ENCODE measurements at places on chromosomes 11 and 22.

DNA sequence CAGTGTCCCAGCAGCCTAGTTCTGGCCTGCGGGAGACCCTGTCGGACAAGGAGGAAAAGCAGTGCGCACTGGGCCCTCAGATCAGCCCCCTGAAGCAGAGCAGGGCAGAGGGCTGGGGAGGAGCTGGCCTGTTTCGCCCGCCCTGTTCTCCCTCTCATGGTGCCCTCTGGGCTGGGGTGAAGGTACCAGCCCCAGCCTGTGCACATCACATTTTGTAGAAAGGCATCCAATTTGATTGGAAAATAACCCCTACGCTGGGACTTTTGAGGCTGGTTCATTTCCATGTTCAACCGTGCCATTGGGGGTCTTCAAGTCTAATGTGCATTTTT, 832 bp upstream of the NAP1L4 start:
- no peak for DNase-seq

DNA sequence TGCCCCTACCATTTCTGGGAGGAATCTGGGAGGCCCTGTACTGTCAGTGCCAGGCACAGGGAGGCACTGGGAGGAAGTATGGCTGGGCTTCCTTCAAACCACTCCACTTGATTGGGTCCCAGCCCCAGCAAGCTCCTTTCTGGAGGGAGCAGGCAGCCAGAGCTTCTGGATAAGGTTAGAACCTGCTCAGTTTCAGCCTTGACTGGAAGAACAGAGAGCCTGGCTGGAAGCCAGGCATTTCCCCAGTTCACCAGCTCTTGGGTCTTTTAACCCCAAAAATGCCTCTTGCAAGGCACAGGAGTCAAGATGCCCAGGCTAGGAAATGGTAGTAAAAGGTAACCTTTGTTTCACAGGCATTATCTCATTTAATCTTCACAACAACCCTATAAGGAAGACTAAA, 9.0 kb upstream of the KCTD14 start:
- DNase-seq: no peak

- DNase-seq: no peak
Observed at GRCh38 chr11:116454020-116454645, 318.7 kb downstream of the BUD13 start.

DNA sequence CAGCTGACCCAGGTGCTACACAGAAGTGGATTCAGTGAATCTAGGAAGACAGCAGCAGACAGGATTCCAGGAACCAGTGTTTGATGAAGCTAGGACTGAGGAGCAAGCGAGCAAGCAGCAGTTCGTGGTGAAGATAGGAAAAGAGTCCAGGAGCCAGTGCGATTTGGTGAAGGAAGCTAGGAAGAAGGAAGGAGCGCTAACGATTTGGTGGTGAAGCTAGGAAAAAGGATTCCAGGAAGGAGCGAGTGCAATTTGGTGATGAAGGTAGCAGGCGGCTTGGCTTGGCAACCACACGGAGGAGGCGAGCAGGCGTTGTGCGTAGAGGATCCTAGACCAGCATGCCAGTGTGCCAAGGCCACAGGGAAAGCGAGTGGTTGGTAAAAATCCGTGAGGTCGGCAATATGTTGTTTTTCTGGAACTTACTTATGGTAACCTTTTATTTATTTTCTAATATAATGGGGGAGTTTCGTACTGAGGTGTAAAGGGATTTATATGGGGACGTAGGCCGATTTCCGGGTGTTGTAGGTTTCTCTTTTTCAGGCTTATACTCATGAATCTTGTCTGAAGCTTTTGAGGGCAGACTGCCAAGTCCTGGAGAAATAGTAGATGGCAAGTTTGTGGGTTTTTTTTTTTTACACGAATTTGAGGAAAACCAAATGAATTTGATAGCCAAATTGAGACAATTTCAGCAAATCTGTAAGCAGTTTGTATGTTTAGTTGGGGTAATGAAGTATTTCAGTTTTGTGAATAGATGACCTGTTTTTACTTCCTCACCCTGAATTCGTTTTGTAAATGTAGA, 1.7 kb downstream of the MALAT1 start:
- no peak for DNase-seq

- no peak for DNase-seq
Observed at GRCh38 chr11:91805293-91805692, 419.3 kb upstream of the FAT3 start.

DNA sequence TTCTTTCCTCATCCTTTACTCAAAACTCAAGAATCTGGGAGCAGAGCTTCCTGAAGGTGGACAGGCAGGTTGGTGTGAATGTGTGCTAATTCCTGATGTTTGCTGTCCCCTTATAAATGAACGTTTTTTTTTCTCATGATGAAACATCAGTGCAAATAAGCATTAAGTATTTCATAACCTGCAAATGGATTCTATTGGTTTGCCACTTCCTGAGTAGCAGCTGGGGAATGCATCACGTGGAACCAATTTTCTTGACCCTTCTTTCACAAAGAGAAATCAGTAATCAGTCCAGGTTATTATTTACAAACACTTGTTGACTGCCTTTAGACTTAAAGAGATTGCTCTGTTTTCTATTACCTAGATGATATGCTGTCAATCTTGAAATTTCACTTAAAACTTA, 40.1 kb upstream of the SCN3B start:
- peak; percentile 2 for DNase-seq

DNA sequence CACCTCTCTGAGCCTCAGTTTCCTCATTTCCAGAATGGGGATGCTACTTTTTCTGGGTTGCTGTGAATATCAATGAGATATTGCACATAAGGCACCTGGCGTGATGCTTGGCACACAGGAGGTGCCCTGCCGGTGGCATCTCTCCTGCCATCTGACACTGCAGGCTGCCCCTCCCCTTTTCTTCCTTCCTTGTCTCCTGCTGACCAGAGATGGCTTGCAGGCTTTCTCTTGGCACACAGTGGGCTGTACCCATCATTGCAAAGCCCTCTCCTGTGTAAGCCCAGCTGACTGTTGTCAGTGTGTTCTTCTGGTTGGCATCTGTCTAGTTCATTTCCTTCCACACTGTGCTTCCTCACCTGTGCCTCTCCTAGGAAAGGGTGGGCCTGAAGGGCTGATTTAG, 91.7 kb downstream of the MYO18B start:
- DNase-seq: no peak

- DNase-seq: no peak
Observed at GRCh38 chr11:81573367-81573766, 1160.3 kb downstream of the FAM181B start.

- no peak for DNase-seq
Observed at GRCh38 chr11:110512026-110512425, 82.3 kb downstream of the FDX1 start.

DNA sequence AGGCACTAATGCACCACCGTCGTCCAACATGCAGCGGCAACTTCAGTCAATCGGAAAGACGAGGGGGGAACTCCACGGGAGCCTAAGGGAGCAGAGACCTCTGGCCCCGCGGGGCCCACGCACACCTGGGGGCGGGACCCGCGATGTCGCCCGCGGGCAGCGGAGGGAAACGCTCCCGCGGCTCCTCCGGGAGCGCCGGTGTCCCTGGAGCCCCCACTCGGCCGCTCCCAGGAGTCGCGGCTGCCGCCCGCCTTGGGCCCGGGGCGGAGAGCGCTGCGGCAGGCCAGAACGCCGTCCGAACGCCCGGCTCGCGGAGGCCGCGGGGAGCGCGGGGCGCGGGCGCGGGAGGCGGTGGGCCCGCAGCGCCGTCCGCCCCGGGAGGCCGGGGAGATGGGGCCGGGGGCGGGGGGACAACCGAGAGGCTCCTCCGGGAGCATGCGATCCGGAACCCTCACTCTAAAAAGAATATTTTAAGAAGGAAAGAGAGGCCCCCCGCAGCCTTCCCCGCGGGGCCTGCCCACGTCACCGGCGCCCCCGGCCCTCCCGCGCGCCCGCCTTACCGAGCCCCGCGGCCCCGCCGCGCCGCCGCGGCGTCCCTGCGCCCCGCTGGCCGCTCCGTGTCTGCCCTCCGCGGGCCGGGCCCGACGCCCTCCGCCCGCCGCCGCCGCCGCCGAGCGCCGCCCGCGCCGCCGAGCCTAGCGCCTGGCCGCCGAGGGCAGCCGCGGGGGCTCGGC, 86.6 kb upstream of the ARHGAP32 start:
- no peak for DNase-seq

DNA sequence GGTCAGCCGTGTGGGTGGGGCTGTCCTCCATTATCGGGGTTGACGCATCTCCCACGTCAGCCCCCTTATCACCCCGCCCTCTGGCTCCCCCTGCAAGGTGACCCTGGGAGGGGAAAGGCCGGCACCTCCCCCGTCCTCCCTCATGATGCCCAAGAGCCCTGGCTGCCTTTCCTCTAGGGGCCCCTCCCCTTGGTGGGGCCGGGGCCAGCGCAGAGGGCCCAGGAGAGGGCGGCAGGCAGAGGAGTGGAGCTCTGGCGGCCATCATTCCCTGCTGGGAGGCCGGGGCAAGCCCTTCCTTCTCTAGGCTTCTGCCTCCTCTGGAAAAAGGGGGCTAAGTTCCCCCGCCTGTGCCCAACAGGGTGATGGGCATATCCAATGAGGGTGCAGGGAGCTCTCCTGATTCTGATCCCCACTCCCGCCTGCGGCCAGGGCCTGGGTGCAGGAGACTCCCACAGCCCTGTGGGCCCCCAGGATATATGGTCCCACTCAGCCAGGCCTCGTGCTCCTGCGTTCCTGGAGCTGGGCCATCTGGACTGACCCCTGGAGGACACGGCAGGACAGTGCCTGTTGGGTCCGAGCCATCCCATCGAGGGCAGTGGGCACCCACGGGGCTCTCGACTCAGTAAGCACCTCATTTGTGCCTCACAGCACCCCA, 12.3 kb downstream of the MYRF start:
- no peak for DNase-seq

DNA sequence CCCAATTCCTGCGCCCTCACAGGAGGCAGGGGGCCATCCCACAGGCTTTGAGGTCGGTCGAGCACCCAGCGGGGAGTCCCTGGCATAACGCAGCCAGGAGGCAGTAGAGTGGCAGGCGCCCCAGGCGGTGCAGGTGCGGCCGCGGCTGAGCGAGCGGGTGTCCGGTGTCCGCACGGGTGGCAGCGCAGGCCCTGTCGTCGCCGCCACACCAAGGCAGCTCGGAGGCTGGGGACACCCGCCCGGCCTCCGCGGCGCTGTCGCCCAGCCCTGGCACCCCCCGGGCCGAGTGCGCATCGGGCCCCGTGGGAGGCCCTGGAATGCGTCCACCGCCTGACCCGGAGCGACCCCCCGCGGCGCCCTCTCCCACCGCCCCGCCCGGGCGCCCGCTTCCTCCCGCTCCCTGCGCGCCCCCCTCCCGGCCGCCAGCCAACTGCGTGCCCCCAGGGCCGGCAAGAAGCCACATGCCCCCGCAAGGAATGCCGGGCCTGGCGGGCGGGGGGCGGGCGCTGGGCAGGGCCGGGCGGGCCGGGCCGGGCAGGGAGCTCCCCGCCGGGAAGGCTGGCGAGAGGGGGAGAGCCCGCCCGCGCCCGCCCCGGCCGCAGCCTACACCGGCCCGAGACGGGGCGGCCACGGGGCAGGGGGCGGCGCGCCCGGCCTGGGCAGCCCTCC, 33.9 kb downstream of the PRDM11 start:
- DNase-seq: no peak

DNA sequence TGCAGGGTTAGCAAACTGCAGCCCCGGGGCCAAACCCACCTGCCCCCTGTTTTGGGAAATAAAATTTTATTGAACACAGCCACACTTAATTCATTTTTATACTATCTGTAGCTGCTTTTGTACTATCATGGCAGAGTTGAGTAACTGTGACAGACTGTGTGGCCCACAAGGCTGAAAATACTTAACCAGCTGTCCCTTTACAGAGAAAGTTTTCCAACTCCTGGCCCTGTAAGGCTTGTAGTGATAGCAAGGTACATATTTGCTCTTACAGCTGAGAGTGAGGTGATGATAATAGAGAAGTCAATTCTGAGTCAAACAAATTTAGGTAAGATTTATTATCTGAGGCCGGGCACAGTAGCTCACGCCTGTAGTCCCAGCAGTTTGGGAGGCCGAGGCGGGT, 87.4 kb upstream of the SLC6A5 start:
- DNase-seq: no peak

- no peak for DNase-seq
Observed at GRCh38 chr11:34558211-34558610, 44.6 kb upstream of the ELF5 start.

DNA sequence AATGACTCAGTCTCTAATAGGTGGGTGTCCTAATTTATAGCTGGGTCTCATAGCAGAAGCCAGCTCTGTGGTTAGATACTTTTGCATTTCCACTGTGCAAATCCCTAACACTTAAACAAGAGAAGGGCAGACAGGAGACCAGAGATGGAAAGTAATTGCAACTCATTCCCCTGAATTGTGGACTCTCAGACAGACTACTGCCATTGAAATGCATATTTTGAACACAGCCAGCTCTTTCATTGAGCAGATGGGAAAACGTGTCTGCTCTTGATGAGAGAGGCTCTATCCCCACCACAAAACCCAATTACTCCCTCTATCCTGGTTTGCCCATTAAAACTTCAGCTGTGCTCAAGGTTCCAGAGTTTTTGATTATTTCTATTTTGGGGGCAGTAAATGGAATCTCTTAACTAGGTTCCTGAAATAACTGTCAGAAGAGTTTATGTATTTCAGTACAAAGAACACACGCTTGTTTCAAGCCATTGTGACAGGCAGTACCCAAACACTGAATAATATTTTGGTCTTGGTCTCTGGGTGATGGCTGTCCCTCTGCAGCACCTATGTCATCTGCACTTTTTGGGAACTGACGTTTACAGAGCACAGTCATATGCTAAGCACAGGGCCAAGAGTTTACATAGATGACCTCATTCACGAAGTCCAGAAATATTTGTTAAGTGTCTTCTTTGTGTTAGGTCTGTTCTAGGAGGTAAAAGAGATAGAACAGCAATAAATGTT, 41.7 kb downstream of the FAM227A start:
- DNase-seq: no peak

GRCh38 chr11:130145311-130145812, 14.2 kb upstream of the ST14 start:
- DNase-seq: no peak

- DNase-seq: no peak
Observed at GRCh38 chr11:21105196-21105917, 436.0 kb downstream of the NELL1 start.

GRCh38 chr11:133988686-133989410, 32.1 kb upstream of the IGSF9B start:
- DNase-seq: no peak

GRCh38 chr11:100098560-100098959, 588.5 kb upstream of the ARHGAP42 start:
- no peak for DNase-seq

- DNase-seq: no peak
Observed at GRCh38 chr11:12702999-12703453, 28.8 kb downstream of the TEAD1 start.

- DNase-seq: no peak
Observed at GRCh38 chr11:57200917-57201316, 19.2 kb downstream of the LRRC55 start.

DNA sequence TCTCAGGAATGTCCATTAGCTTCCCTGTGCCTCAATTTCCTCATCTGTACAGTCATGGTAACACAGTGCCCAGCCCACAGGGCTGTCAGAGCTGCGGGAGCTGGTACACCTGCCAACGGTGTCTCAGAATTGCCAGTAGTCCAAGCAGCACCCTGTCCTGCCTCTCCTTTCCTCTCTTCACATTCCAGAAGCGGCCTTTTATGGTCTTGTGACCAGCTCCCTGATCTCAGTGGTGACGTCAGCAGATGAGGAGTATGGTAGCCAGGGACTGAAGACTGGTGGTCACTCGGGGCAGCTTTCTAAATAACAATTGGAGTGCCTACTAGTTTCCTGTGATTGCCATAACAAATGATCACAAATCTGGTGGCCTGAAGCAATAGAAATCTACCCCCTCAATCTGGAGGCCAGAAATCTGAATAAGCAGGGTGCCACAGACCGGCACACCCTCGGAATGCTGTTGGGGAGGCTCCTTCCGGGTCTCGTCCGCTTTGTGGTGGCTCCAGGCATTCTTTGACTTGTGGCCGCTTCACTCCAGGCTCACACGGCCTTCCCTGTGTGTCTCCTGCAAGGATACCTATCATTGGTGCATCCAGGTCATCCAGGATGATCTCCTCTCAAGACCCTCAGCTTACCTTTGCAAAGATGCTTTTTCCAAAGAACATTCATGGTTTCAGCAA, 2.1 kb downstream of the FADD start:
- DNase-seq: no peak

Measured in AG09319 (cell line).